ENCODE measurements at places on chromosomes 1 and 21.

DNA sequence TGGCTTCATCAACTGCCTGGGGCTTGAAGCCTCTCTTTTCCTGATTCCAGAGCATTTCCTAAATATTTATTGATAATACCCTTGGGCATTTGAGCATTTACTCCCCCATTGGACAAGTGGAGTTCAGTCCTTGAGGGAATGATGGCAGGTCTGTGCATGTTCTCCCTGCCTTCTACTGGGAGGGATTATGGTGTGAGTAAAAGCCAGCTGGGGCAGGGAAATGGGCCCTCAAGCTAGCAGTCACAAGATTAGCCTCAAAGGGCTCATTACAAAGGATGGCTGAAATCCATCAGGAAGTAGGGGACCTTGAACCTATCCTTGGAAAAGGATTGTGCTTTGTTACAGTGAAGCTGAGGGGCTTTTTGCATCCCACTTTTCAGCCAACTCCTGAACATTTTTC, 24.2 kb upstream of the OSBPL9 start:
- no peak for DNase-seq

DNA sequence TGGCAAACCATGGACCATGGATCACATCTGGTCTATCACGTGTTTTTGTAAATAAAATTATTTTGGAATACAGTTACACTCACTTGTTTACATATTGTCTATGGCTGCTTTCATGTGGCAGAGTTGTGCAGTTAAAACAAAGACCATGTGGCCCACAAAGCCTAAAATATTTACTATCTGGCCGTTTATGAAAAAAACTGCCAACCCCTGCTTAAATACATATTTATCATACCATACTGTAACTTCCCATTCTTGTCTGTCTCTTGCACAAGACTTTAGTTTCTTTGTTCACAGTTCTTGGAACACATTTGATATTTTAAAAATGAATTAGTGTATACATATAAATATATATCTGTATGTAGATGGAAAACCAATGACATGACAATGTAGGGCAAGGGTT, 141.5 kb downstream of the PAPPA2 start:
- DNase-seq, result no peak

DNA sequence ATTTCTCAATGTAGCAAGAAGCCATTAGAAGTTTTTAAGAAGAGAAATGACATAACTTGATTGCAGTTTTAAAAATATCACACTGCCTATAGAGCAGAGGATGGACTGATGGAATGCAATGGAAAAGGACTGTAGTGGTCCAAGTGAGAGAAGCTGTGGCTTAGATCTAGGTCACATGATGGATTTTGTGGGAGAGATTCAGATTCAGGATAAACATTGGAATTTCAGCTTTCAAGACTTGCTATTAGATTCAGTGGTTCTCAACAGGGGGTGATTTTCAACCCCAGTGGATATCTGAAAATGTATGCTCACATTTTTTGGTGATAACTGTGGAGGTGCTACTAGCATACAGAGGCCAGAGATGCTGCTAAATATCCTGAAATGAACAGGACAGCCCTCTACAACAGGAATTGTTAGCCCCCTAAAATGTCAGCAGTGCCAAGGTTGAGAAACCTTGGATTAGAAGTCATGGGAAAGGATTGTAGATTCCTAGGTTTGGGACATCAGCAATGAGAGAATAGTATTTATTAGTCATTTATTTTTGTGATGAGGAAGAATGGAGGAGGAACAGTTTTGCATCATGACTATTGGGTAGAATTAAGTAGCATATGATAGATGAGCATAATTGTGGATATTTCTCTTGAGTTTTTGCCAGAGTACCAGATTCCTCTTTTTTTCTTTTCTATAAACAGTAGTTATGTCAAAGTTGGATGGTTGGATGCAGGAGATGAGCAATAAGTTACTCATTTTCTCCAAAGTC, 30.1 kb upstream of the KCNK2 start:
- DNase-seq, result peak; percentile 89

DNA sequence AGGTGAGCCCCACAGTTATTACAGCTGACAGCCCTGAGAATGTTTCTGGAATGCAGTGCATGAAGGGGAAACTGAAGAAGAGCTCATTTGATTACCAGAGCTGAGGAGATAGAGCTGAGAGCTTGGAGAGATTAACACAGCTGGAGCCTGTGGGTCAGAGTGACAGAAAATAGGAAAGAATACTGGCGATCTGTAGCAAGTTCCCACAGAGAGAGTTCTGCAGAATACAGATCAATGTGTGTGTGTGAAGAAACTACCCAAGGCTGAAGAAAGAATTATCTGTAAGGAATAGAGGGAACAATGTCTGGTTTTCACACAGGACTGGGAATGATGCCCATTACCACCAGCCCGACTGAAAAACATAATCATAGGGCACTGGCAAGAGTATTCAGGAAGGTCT, 103.6 kb upstream of the SNX7 start:
- DNase-seq, result no peak

DNA sequence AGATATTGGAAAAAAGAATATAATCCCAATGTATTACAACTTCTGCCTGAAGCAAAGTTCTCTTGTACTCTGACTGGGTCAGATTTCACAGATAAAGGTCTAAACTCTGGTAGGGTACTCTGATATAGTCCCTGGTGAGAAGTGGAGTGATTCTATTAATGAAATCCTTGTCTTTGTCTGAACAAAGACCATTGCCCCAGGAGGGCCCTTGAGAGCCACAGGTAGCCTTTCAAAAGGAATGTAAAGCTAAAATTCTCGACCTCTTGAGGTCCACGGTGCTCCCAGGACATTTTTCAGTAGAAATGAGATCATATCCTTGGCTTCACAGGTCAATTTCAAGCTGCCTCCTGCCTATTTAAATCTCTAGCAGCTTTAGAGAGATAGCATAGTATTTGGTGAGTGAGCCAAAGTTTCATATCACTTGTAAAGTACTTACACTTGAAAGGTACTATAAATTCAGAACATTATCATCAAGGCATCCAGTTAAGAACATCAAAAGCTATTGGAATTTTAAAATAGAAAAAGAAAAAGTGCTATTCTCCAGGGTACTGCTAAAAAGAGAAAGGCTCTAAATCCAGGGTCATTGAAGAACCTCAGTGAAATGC, 10.1 kb downstream of the TNNI3K start:
- DNase-seq, result no peak

- DNase-seq, result peak; percentile 19
These were observed 22.2 kb downstream of the NIPAL3 start for GRCh38 chr1:24437631-24438396.

- DNase-seq, result no peak
These were observed 383.7 kb downstream of the ZP4 start for GRCh38 chr1:237507005-237507404.

DNA sequence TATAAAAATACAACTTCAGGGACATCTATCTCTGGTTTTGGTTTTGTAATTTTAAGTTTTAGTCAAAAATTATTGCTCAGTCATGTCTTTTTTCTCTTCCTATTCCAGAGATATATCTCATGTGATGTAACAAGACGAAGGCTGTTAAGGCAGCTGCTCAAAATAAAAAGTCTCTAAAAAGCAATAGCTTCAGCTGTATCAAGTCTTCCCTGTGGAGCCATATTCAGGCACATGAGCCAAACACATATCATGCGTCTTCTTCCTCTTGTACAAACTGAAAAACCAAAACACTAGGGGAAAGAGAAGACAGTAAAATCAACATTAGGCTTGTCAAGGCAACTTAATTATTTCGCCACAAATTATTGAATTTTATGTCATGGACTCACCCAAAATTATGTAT, 240.7 kb downstream of the NRIP1 start:
- DNase-seq, result no peak

GRCh38 chr1:235291599-235292091, 36.3 kb downstream of the ARID4B start:
- no peak for DNase-seq

GRCh38 chr21:34894401-34894800, 154.7 kb downstream of the RUNX1 start:
- no peak for DNase-seq

DNA sequence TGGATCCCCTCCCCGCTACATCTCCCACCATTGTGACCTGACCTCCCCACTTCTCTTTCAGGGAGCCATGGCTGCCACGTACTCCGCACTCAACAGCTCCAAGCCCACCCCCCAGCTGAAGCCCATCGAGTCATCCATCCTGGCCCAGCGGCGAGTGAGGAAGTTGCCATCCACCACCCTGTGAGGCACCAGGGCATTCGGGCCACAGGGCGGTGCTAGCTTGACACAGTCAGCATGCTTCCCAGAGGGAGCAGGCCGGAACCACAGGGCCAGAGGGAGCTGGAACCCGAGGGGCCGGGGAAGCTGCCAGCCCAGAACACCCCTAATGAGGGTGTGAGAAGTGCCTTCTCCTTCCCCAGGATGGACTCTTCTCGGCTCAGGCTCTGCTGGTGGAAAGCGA, 44.5 kb downstream of the RPS6KA1 start:
- DNase-seq, result no peak

Measured in EH (cell line).